Left lung (tissue), 14 donors: ENCODE measurements at places on chromosomes 6 and 20. TPM values are rescaled to one million over a fixed set of nuclear protein-coding genes. Genes with fewer than 3 reads are reported as not detected.

Gene SMIM13
- polyA plus RNA-seq, result 15.6 TPM

Gene SMLR1
- polyA plus RNA-seq, result 0.21 TPM

Gene PI3
- 0.25 TPM for polyA plus RNA-seq

Gene SPATA25
- 2.4 TPM for polyA plus RNA-seq

Gene TNFRSF21
- polyA plus RNA-seq, result 17.4 TPM

Gene IMPG1
- 0.66 TPM for polyA plus RNA-seq

Gene CYP24A1
- polyA plus RNA-seq, result not detected

Gene MCHR2
- not detected for polyA plus RNA-seq

Gene SALL4
- 21.8 TPM for polyA plus RNA-seq

Gene LHFPL5
- polyA plus RNA-seq, result not detected

- DNase-seq, result peak; percentile 36
- H3K27me3 ChIP-seq, result no peaks in the 10 kb centered on the region
- no peak overlapping the region for H3K4me3 ChIP-seq
- no peaks in the 10 kb centered on the region for H3K36me3 ChIP-seq
Measured at GRCh38 chr6:104527761-104528415, 331.8 kb downstream of the HACE1 start.

- no peaks in the 10 kb centered on the region for H3K4me1 ChIP-seq
- no peaks in the 10 kb centered on the region for H3K36me3 ChIP-seq
- H3K27me3 ChIP-seq, result no peaks in the 10 kb centered on the region
Measured at GRCh38 chr20:10800288-10800687, 126.5 kb upstream of the JAG1 start.

DNA sequence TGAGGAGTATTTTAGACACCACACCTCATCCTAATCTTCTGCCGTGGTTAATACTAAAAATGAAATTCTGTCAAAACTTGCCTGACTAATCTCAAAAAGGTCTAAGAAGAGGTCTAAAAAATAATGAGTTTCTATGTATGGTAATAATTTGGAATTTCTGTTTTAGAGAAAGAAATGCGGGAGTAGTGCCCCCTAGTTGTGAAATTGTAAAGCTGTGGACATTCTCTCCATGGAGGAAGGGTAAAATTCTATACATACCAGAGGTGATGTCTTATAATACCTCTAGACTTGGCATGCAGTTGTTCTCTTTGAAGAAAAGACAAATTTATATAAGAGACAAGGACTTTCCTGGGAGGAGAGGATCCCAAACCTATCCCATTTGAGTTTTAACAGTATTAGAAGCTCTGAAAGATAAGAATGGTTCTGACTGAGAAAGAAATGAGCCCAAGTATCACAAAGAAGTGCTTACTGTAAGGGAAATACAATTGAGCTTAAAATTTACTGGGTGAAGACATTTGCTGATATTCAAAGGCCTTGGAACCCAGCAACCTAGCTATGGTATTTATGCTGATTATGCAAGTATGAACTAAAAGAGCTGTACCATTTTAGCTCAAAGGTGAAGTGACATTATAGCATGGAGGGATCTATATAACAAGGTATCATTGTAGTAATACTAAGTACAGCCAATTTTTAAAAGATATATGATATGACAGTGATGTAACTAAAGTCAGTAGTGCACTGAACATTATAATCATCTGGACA lies 5.1 kb upstream of the EPHA7 start:
- peak; percentile 15 for DNase-seq
- H3K4me3 ChIP-seq, result no peak overlapping the region
- peaks cover 49% of the 10 kb centered on the region for H3K27me3 ChIP-seq
- H3K36me3 ChIP-seq, result no peaks in the 10 kb centered on the region
- H3K27ac ChIP-seq, result no peak overlapping the region
- H3K4me1 ChIP-seq, result no peaks in the 10 kb centered on the region

DNA sequence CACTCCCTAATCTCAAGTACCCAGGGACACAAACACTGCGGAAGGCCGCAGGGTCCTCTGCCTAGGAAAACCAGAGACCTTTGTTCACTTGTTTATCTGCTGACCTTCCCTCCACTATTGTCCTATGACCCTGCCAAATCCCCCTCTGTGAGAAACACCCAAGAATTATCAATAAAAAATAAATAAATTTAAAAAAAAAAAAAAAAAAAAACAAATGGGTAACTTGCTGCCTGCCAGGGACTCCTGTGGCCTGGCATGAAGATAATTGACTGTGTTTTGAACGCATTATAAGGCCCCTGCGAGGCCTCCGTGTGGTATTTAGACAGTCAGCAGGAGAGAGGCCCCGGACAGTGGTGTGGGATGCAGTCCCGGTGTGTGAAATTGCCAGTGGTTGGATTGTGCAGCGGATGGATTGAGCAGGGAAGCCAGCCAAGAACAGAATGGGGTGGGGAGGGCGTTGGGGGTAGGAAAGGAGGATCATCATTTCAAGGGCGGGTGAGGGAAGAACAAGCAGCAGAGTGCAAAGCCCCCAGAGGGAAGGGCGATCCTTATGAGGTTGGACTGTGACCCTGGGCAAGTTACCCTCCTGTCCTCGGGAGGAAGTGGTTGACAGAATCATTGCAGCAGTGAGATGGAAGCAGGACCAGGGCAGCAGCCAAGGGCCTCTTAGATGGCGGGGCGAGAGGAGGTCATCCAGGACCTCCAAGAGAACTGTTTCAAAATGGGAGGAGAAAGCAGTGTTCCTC lies 43.3 kb downstream of the PPARD start:
- H3K4me1 ChIP-seq, result no peaks in the 10 kb centered on the region
- DNase-seq, result no peak
- no peak overlapping the region for H3K4me3 ChIP-seq
- no peaks in the 10 kb centered on the region for H3K27me3 ChIP-seq
- no peak overlapping the region for H3K27ac ChIP-seq

- no peaks in the 10 kb centered on the region for H3K27me3 ChIP-seq
- H3K4me1 ChIP-seq, result no peaks in the 10 kb centered on the region
Measured at GRCh38 chr6:79240509-79240908, 6.0 kb upstream of the HMGN3 start.

GRCh38 chr6:53915026-53915691 lies 120.4 kb downstream of the LRRC1 start:
- H3K27me3 ChIP-seq, result no peaks in the 10 kb centered on the region
- H3K4me3 ChIP-seq, result no peak overlapping the region
- DNase-seq, result no peak
- no peaks in the 10 kb centered on the region for H3K36me3 ChIP-seq

DNA sequence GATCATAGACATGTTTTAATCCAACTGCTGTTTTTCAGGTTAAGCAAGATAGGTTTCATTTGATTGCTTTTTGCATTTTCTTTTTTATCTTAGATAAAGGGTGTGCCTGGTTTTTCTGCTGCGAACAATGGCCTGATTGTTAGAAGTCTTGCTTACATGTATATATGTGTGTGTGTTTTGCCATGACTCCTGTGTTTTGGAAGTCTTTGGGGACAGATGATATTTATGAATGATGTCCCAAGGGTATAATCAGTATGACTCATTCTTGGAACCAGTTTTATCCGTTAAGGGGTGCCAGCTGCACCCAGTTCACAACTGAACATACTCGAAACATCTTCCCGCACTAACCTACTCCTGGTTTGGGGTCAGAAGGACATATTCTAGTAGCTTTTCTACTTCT lies 230.1 kb upstream of the SUPT3H start:
- DNase-seq, result no peak
- no peak overlapping the region for H3K27ac ChIP-seq
- H3K4me3 ChIP-seq, result no peak overlapping the region
- H3K27me3 ChIP-seq, result no peaks in the 10 kb centered on the region
- no peaks in the 10 kb centered on the region for H3K36me3 ChIP-seq
- H3K4me1 ChIP-seq, result no peaks in the 10 kb centered on the region

- no peaks in the 10 kb centered on the region for H3K36me3 ChIP-seq
- peaks cover 44% of the 10 kb centered on the region for H3K4me1 ChIP-seq
- no peak overlapping the region for H3K27ac ChIP-seq
- H3K27me3 ChIP-seq, result no peaks in the 10 kb centered on the region
- no peak for DNase-seq
Measured at GRCh38 chr20:17896771-17897369, 71.7 kb downstream of the SNX5 start.

DNA sequence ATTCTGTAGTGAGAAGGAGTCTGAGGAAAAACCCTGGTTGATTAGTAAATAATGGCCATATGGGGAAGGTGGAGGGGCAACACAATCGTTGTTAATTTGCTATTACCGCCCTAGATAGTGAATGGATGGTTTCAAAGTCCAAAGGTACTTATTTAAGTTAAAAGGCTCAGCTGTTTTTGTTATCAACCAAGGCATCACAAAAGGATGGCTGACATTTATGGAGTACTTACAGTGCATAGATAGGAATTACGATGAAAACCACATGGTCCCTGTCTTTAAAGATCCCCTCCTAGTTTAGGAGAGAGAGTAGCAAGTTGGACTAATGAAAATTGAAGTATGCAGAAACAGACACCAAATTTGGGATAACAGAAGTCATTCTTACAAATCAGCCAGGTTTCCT lies 319.6 kb downstream of the CDKAL1 start:
- DNase-seq, result no peak
- no peaks in the 10 kb centered on the region for H3K4me1 ChIP-seq
- H3K27ac ChIP-seq, result no peak overlapping the region
- no peak overlapping the region for H3K4me3 ChIP-seq
- H3K27me3 ChIP-seq, result no peaks in the 10 kb centered on the region
- no peaks in the 10 kb centered on the region for H3K36me3 ChIP-seq

DNA sequence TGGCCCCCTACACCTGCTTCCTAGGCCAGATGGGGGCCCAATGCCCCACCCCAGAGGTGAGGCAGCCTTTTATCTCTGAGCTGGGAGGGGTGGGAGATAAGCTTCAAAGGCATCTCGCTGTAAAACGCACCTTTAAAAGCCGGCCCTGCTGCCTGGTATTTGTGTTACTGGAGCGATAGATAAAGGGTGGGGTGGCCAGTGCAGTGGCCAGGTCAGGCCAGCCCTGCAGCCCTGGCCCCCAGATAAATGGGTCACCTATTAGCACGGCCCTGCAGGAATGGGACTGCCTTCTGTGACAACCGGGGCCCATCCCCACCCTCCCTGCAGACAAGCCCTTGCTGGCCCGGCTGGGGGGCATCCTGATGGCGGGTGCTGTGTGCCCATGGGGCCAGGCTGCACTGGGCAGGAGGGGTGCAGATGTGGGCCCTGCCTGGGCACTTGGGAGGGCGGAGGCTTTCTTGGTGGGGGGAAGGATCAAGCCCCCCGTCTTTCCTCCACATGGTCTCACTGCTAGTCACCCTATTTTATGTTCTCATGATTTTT lies 3.0 kb upstream of the RBBP8NL start:
- H3K27ac ChIP-seq, result no peak overlapping the region
- no peaks in the 10 kb centered on the region for H3K27me3 ChIP-seq
- no peak for DNase-seq
- H3K36me3 ChIP-seq, result no peaks in the 10 kb centered on the region

GRCh38 chr6:36493319-36493718 lies 50.5 kb downstream of the KCTD20 start:
- DNase-seq, result no peak
- H3K4me1 ChIP-seq, result no peaks in the 10 kb centered on the region
- no peak overlapping the region for H3K4me3 ChIP-seq
- H3K27me3 ChIP-seq, result no peaks in the 10 kb centered on the region

GRCh38 chr20:46299078-46299477 lies 9.2 kb downstream of the CDH22 start:
- no peaks in the 10 kb centered on the region for H3K36me3 ChIP-seq
- no peak for DNase-seq
- no peak overlapping the region for H3K27ac ChIP-seq

GRCh38 chr20:16491294-16491905 lies 81.8 kb downstream of the KIF16B start:
- H3K4me1 ChIP-seq, result no peaks in the 10 kb centered on the region
- DNase-seq, result no peak
- H3K27ac ChIP-seq, result no peak overlapping the region
- no peaks in the 10 kb centered on the region for H3K27me3 ChIP-seq
- no peaks in the 10 kb centered on the region for H3K36me3 ChIP-seq
